ENCODE measurements at places on chromosomes 2 and 18. TPM values are rescaled to one million over a fixed set of nuclear protein-coding genes. Genes with fewer than 3 reads are reported as not detected.

Gene CD226
- 0.36 TPM for total RNA-seq

Gene FKBP7
- total RNA-seq, result 19.9 TPM

Gene IL1RL1
- total RNA-seq, result 10.7 TPM

DNA sequence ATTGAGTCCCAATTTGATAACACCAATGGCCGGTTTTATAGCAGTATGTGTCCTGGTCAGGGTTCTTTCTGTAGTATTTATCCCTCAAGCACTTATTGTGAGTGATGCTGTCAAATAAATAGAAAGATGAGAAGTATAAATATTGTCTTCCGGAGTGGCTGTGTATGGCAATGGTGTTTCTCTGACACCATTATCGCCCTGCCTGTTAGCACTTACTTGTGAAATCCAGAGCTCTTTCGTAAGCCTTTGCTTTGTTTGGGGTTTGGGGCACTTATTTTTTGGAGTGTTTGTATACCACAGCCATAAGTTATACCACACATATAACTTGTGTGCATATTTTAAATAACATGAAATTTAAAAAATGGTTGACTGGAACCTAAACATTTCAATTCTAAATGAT lies 29.3 kb downstream of the CD8B2 start:
- DNase-seq, result no peak

Gene NEUROD1
- total RNA-seq, result not detected

Gene WDSUB1
- 8.4 TPM for total RNA-seq

GRCh38 chr2:175630280-175631244 lies 371.5 kb downstream of the LNPK start:
- DNase-seq, result no peak

Gene TCF4
- total RNA-seq, result 149 TPM

DNA sequence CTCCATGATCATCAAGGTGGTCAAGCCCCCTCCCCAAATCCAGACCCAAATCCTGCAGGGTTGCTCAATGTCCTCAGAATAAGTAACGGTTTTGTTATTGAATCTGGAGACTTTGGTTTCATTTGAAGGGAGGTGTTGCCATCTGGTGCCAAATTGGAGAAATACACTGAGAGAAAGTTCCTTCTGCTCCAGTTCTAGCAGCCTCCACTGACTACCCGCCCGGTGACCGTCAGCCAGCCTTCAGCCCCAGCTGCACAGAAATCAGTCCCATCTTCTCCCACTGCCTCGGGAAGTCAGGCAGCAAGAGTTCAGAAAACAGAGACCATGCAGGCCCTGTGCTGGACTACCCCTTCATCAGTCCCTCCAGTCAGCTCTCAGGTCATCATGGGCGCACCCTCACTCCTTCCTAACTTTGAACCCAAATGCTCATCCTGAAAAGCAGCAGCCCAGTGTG lies 38.7 kb downstream of the PKDCC start:
- no peak for DNase-seq

DNA sequence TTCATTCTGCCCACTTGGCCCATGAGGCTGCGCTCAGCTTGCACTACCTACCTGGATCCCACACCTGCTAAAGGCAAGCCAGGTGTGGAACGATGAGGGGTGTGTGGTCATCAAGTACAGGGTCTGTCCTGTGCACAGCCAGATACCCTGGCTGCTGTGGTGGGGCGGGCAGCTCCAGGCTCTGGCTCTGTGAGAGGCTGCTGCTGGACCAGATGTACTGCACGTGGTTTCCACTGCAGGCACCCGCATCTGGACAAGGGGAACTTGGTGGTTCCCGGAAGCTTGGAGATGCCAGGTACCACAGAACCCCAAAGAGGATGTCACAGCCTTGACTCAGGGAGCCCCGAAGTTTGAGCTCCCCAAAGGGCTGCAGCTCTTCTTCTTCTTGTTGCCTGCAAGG lies 68.1 kb upstream of the ZNF804A start:
- no peak for DNase-seq

Gene CCT7
- 184 TPM for total RNA-seq

DNA sequence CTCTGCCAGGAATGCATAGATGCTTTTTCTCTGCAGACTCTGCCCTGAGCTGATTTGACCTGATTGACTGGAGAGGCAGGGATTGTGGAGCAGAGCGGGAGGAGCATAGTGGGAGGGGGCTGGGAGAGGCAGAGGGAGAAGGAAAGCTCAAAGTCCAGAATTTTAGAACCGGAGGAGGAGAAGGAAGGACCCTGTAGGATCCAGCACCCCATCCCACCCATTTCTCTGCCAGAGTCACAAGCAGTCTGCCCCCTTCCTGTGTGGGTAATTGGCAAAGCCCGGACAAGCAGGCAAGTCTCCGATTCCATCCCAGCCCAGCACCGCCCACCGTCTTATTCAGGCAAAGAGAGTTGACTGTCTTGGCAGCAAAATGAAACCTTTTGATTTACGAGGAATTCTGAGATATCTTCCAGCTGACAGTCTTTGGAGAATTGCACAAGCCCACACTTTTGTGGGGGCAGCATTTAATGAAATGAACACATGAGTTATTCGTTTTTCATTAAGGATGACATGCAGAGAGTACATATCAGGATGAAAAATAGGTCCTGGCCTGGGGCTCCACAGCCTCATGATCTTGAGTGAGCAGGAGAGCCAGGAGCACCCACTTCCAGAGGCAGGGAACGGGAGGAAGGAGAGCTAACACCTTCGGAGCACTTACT lies 103.1 kb downstream of the MCFD2 start:
- peak; percentile 84 for DNase-seq

- DNase-seq, result no peak
These were observed 94.4 kb upstream of the GPC1 start for GRCh38 chr2:240341064-240341463.

GRCh38 chr2:25309402-25309801 lies 32.3 kb downstream of the DNMT3A start:
- DNase-seq, result no peak

GRCh38 chr2:134764164-134764563 lies 45.4 kb upstream of the TMEM163 start:
- DNase-seq, result no peak

DNA sequence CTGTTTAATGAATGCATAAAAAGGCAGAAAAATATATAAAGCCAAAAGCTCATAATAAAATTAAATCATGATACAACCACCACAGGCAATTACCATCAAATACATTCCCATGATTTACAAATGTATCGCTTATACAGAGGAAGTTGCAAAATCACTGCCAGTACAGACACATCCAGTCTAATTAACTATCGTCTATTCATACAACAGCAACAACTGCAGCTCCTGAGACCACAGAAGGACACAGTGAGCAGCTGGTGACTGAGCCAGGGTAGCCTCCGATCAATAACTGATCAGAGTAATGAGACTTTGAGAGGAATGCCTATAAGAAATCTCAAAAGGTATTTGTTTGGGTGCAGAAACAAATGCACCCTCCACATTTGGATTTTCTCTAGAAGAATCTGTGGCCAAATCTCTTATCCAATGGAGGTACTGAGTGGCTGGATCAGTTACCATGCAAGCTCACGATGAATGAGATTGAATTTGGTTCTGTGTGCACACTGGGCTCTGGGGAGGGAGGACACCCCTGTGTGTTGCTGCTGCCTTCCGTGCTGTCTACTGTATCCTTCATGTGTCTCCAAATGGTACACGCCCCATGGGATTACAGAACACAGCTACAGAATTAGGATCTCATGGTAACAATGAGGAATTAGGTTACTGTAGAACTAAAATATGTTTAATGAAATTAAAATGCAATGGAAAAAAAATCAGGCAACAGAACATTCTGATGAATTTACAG lies 119.6 kb downstream of the MBP start:
- no peak for DNase-seq

DNA sequence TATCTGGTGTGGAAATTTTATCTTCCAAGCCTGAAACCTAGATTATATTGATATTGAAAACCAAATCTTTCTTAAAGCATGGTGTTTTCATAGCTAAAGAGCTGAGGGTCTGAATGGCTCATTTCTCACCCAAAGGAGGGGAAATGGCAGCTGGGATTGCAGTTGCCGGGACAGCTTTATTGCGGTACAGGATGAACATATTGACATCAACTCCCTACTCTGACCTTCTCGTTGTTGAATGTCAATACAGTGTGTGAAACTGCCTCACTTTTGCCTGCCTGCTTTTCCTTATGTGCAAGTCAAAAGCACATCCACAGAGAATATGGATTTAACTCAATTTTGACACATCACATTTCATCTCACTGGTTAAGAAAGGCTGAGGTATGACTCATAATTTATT lies 3.6 kb upstream of the COX7A2L start:
- DNase-seq, result no peak

GRCh38 chr2:161135951-161136593 lies 24.2 kb upstream of the TANK start:
- DNase-seq, result no peak
